ENCODE measurements at places on chromosomes 7 and 10. TPM values are rescaled to one million over a fixed set of nuclear protein-coding genes. Genes with fewer than 3 reads are reported as not detected.

The SHTN1 gene
- polyA plus RNA-seq, result not detected

The FFAR4 gene
- not detected for polyA plus RNA-seq

DNA sequence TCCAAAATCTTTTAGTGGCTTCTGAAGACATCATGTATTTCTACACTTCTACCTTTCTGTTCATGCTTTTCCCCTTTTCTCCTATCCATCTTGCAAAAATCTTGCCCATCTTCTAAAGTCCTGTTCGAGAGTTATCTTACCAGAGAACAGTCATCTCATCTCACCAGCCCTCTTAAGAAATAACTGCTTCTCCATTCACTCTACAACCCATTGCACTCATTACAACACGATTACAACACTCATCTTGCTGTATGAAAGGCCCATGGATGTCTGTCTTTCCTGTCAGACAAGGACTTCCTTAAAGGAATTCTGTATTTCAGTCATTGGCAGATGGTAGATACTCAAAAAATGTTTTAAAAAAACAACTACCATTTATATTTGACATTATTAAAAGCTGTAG lies 30.8 kb downstream of the ZNF438 start:
- H3K4me1 ChIP-seq, result peaks cover 30% of the 10 kb centered on the region
- no peaks in the 10 kb centered on the region for H3K27me3 ChIP-seq
- no peak for DNase-seq
- H3K4me3 ChIP-seq, result no peak overlapping the region

The ZNF853 gene
- 1.6 TPM for polyA plus RNA-seq

The SAP25 gene
- not detected for polyA plus RNA-seq

- no peak overlapping the region for H3K4me3 ChIP-seq
- H3K4me1 ChIP-seq, result no peaks in the 10 kb centered on the region
- H3K27ac ChIP-seq, result no peak overlapping the region
- no peak for DNase-seq
- H3K27me3 ChIP-seq, result peaks cover 49% of the 10 kb centered on the region
- H3K36me3 ChIP-seq, result no peaks in the 10 kb centered on the region
Measured at GRCh38 chr10:132872658-132873057, 69.7 kb downstream of the CFAP46 start.

The UMAD1 gene
- 33.9 TPM for polyA plus RNA-seq

The DENND2A gene
- polyA plus RNA-seq, result 0.98 TPM

The SMKR1 gene
- polyA plus RNA-seq, result not detected

- H3K27me3 ChIP-seq, result no peaks in the 10 kb centered on the region
- no peak for DNase-seq
- no peak overlapping the region for H3K27ac ChIP-seq
- H3K4me1 ChIP-seq, result no peaks in the 10 kb centered on the region
Measured at GRCh38 chr7:159012353-159013069, 132.2 kb downstream of the VIPR2 start.

The CLEC2L gene
- polyA plus RNA-seq, result not detected

GRCh38 chr7:4838626-4839334 lies 23.1 kb downstream of the PAPOLB start:
- no peak for DNase-seq
- H3K27me3 ChIP-seq, result peaks cover under 1% of the 10 kb centered on the region
- no peak overlapping the region for H3K27ac ChIP-seq

DNA sequence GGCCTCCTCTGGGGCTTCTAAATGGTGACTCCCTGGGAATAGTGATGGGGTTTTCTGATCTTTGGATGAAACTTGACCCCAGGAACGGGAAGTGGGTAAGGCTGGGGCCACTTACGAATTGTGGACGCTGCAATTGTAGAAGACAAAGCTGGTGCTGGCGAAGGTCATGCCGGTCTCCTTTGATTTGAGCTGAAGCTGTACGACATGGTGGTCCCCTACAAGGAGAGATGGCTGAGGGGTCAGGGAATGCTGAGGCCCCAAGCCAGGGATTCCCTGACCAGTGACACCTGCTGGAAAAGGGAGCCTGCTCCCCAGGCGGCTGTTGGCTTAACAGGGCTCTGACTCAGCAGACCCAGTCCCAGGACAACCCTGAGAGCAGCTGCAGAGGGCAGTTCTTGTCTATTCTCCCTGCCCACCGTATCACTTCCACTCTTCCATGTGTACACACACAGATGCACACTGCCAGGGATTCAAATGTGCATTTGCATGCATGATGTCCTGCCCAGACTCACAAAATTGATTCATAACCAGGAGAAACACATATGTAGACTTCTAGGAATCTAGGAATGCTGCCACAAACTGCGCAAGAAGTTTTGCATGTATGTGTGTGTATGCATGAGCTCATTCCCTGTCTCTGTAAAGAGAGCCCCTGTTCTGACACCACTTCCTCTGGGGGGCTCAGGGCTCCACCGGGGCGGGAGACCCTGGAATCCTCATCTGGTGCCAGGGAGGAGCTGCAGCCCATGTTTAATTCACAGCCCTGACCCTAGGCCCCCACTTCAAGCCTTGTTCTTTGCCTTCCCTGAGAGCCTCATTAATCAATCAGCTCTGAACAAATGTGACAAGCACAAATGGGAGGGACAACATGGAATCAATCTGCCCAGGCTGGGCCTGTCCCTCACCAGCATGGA lies 350.0 kb downstream of the PLXNA4 start:
- peaks cover 23% of the 10 kb centered on the region for H3K27me3 ChIP-seq
- DNase-seq, result no peak
- no peaks in the 10 kb centered on the region for H3K4me1 ChIP-seq
- no peak overlapping the region for H3K27ac ChIP-seq
- H3K4me3 ChIP-seq, result no peak overlapping the region

The CPN1 gene
- not detected for polyA plus RNA-seq

The THSD7A gene
- not detected for polyA plus RNA-seq

The CUX1 gene
- 31.5 TPM for polyA plus RNA-seq

GRCh38 chr7:39406467-39406866 lies 159.7 kb upstream of the YAE1 start:
- H3K27ac ChIP-seq, result no peak overlapping the region
- peaks cover 4% of the 10 kb centered on the region for H3K27me3 ChIP-seq
- H3K4me1 ChIP-seq, result no peaks in the 10 kb centered on the region

The ZNF746 gene
- 11.2 TPM for polyA plus RNA-seq

DNA sequence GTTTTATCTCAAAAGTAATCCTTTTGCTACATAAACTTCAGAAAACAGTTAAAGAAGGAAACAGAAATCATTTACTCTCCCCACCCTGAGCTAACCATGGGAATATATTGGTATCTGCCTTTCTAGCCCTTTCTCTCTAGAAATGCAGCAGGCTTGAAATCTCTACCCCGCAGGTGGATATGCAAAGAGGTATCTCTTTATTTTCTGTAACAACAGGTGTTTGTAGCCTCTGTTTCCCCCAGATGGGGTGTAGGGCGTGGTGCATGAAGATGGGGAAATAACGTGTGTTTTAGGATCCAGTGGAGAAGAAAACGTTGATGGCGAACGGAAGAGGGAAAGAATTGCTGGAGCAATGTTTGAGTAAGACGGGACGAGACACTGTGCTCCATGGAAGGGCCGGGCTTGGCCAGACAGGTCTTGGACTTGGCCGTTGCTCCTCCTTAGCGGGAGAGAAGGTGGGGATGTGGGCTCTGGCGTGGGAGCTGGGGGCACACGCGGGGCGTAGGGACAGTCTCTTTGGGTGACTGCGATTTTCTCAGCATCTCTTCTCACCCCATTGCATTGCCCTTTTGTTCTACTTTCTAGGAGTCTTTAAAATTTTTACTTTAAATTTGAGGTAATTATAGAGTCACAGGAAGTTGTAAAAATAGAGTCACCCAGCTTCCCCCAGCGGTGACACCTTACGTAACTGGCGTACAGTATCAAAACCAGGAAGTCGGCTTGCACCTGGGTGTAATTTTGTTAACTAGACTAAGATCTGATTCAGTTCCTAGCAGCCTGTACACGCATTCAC lies 82.9 kb downstream of the ELFN1 start:
- H3K4me1 ChIP-seq, result peaks cover 17% of the 10 kb centered on the region
- H3K4me3 ChIP-seq, result peak overlapping the region; percentile 41
- H3K27me3 ChIP-seq, result peaks cover 15% of the 10 kb centered on the region
- peak; percentile 38 for DNase-seq
- peak overlapping the region; percentile 91 for H3K27ac ChIP-seq

GRCh38 chr10:125662584-125662983 lies 20.4 kb downstream of the TEX36 start:
- no peaks in the 10 kb centered on the region for H3K36me3 ChIP-seq
- DNase-seq, result no peak
- H3K4me3 ChIP-seq, result no peak overlapping the region
- H3K4me1 ChIP-seq, result no peaks in the 10 kb centered on the region
- peaks cover under 1% of the 10 kb centered on the region for H3K27me3 ChIP-seq

The GUSB gene
- 47.5 TPM for polyA plus RNA-seq

The CFAP46 gene
- not detected for polyA plus RNA-seq

GRCh38 chr10:34638406-34639054 lies 176.6 kb downstream of the PARD3 start:
- DNase-seq, result peak; percentile 25
- H3K36me3 ChIP-seq, result no peaks in the 10 kb centered on the region
- no peak overlapping the region for H3K4me3 ChIP-seq
- H3K27me3 ChIP-seq, result no peaks in the 10 kb centered on the region

The TMEM120A gene
- 37.2 TPM for polyA plus RNA-seq

The GHRHR gene
- polyA plus RNA-seq, result not detected

GRCh38 chr7:37524797-37525196 lies 76.1 kb upstream of the ELMO1 start:
- peaks cover 15% of the 10 kb centered on the region for H3K27me3 ChIP-seq
- H3K4me1 ChIP-seq, result no peaks in the 10 kb centered on the region
- DNase-seq, result no peak

DNA sequence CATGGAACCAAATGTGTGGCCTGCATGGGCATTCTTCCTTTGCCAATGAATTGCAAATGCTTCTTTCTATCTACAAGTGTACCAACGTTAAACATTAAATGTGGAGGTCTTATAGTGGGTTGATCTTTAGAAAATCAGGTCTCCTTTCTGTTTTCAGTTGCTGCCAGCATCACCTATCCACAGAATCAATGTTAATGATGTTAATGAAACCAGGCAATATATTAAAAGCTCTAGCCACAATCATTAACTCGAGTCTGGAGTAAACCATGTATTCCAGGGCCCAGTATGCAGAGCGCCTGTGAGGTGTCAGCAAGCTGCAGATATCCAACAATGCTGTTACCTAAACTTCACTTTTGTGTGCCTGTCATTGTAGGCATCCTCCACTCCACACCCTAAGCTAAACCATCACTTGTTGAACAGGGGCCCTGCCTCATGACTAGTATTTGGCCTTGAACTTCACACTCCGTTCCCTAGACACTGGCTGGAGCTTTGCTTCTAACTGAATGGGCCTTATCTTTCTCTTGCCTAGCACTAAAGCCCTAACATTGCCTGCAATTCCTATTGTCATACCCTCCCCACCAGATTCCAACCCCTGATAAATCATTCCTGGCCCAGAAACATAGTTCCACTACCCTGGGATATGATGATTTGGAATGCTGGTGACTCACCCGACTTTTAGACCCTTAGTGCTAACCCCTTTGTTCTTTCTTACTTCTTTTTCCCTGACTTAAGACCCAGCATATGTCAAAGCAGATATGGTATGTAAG lies 24.3 kb upstream of the ITGB8 start:
- no peaks in the 10 kb centered on the region for H3K36me3 ChIP-seq
- peak overlapping the region; percentile 5 for H3K27ac ChIP-seq
- peaks cover 23% of the 10 kb centered on the region for H3K4me1 ChIP-seq
- H3K4me3 ChIP-seq, result no peak overlapping the region
- no peak for DNase-seq

GRCh38 chr10:62306663-62307062 lies 38.0 kb upstream of the RTKN2 start:
- H3K4me3 ChIP-seq, result no peak overlapping the region
- peak overlapping the region; percentile 5 for H3K27ac ChIP-seq
- DNase-seq, result peak; percentile 7
- no peaks in the 10 kb centered on the region for H3K36me3 ChIP-seq
- H3K27me3 ChIP-seq, result peaks cover 11% of the 10 kb centered on the region
- H3K4me1 ChIP-seq, result peaks cover 8% of the 10 kb centered on the region

The PNLIPRP2 gene
- polyA plus RNA-seq, result not detected

- peaks cover 40% of the 10 kb centered on the region for H3K4me1 ChIP-seq
- DNase-seq, result peak; percentile 33
- no peaks in the 10 kb centered on the region for H3K27me3 ChIP-seq
- H3K4me3 ChIP-seq, result peak overlapping the region; percentile 66
Measured at GRCh38 chr7:93559639-93560491, 14.7 kb downstream of the CALCR start.

GRCh38 chr10:89652806-89653370 lies 7.8 kb upstream of the PANK1 start:
- peak overlapping the region; percentile 53 for H3K27ac ChIP-seq
- no peak overlapping the region for H3K4me3 ChIP-seq
- DNase-seq, result no peak
- H3K36me3 ChIP-seq, result peaks cover 9% of the 10 kb centered on the region

The HMX2 gene
- polyA plus RNA-seq, result not detected

DNA sequence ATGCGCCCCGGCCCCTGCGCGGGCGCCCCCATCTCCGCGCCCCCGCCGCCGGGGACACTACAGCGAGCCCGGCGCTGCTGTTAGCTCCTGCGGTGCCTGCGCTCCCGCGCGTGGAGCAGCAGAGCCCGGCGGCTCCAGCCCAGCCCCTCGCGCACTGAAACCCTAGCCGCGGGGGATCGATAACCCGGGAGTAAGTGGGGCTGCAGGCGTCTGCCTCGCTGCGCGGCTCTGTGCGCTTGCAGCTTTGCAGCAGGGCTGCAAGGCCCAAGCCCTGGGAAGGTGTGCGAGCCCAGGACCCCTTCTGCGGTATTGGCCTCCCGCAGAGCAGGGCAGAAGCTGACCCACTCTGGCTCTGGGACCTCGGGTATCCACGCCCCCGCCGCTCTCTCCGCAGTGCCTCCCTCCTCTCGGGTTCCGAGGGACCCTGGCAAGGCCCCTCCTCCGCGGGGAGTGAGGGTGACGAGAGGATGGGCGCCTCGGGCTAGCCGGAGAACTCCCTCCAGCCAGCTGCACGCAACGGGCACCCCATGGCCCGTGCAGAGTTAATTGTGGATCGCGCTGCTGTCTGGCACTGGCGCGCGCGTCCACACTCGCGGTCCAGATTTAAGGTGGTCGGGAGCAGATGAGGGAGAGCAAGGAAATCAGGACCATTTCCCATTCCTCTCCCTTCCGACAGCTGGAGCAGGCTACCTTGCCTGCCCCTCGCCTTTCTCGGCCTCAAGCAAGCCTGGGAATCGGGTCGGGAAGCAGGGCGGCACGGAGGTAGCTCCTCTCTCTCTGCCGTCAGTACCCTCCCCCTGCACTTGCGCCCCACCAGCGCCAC lies 2.1 kb downstream of the SHH start:
- H3K27ac ChIP-seq, result no peak overlapping the region
- peaks cover 53% of the 10 kb centered on the region for H3K4me1 ChIP-seq
- DNase-seq, result no peak
- H3K27me3 ChIP-seq, result peaks cover 45% of the 10 kb centered on the region
- no peak overlapping the region for H3K4me3 ChIP-seq

- H3K36me3 ChIP-seq, result no peaks in the 10 kb centered on the region
- H3K4me3 ChIP-seq, result no peak overlapping the region
- no peak for DNase-seq
- no peak overlapping the region for H3K27ac ChIP-seq
- no peaks in the 10 kb centered on the region for H3K4me1 ChIP-seq
- peaks cover 4% of the 10 kb centered on the region for H3K27me3 ChIP-seq
Measured at GRCh38 chr10:61860964-61861758, 40.3 kb upstream of the ARID5B start.

Measured in naive B cell (primary cell).